Activated naive CD4-positive, alpha-beta T cell treated with anti-CD3 and anti-CD28 coated beads, Interleukin-2, amount 50 U/mL, for 72 hours (primary cell): ENCODE measurements at places on chromosomes 2 and 18. TPM values are rescaled to one million over a fixed set of nuclear protein-coding genes. Genes with fewer than 3 reads are reported as not detected.

The SPR gene
- 9.3 TPM for total RNA-seq

The NCL gene
- 901 TPM for total RNA-seq

The GNLY gene
- total RNA-seq = 31.8 TPM

The VWA3B gene
- total RNA-seq = not detected

The MSTN gene
- total RNA-seq = not detected

The GALR1 gene
- not detected for total RNA-seq

The AGFG1 gene
- total RNA-seq = 63.3 TPM

The EHBP1 gene
- 22.0 TPM for total RNA-seq

The SPIRE1 gene
- total RNA-seq = 2.3 TPM

The CYTIP gene
- total RNA-seq = 596 TPM

The BMPR2 gene
- total RNA-seq = 8.0 TPM

The STAT1 gene
- total RNA-seq = 510 TPM

The PTPRM gene
- 1.7 TPM for total RNA-seq

The SH3YL1 gene
- 16.5 TPM for total RNA-seq
